ENCODE measurements at places on chromosomes 7 and 10. TPM values are rescaled to one million over a fixed set of nuclear protein-coding genes. Genes with fewer than 3 reads are reported as not detected.
A peak's percentile ranks its signal among the peaks of the same experiment; 100 is the strongest.

DNA sequence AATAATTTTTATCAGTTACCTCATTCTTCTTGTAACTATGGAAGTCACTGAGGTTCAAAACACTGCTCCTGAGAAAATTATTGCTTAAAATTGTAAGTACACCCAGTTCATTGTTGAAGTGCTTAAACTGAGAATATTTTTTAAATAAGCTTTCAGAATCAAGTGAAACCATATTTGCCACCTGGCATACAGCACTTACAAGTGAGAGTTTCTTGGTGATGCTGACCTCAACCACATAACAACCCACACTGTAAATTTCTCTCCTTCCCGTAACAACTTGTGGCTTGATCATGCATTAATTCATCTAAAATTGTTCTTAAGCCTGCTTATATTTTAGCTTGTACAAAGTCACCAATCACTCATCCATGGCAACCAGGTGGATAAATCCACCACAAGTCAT, 34.0 kb downstream of the IMMP2L start:
- no peak for DNase-seq

DNA sequence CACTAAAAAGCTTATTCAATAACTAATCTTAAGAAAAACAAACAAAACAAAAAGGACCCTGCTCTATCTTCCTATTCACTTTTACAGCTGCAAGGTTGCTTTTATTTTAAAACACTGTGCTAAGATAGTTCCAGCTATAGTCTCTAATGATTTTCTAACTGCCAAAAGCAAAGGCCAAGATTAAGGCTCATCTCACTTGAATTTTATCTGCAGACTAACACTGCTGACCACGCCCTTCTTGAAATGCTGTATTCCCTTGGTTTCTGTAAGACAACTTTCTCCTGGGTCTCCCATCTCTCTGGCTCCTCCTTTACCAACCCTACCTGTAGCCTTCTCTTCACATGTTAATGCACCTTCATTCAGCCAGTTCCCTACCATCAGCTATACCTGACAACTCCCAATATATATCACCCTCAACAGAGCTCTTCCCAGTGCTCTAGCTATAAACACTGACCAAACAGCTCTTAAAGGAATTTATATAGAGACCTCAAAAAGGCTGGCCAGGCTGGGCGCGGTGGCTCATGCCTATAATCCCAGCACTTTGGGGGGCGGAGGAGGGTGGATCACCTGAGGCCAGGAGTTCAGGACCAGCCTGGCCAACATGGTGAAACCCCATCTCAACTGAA, 11.7 kb downstream of the SRPK2 start:
- DNase-seq = no peak

GRCh38 chr7:81161451-81162075, 242.7 kb upstream of the SEMA3C start:
- DNase-seq = peak; percentile 87

GRCh38 chr10:72802763-72803505, 90.6 kb upstream of the OIT3 start:
- no peak for DNase-seq

DNA sequence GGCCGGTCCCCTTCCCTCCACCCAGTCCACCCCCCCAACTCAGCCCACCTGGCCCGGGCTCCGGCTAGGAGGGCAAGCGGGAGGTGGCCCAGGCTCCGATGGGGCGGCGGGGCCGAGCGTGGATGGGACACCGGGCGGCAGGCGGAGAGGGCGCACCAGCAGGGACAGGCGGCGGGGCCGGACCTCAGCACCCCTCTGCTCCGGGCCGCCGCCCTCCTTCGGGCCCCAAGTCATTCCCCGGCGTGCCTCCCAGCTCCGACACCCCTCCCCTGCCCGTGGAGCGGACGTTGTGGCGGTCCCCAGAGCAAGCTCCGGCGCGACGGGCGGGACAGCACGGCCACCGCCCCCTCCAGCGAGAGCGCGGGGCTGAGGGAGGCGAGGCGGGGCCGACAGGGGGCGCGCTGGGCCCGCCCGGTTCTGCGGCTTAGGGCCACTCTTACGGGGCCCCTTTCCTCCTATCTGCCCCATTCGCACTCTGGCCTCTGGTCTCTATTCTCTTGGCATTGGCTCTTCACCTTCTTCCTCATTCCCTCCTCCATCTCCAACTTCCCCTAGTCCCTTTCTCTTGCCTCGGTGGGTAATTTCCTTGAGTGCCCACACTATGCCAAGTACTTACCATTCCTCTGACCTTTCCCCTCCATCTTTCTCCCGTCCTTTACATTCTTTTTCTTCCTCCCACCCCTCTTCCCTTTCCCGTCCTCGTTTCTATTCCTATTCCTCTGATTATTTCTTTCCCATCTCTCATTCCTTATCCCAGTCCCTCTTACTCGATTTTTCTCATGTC, 701 bp upstream of the GBX1 start:
- DNase-seq = peak; percentile 51

- DNase-seq = peak; percentile 100
These were observed 716.5 kb downstream of the INHBA start for GRCh38 chr7:40986351-40986873.

The TMEM225B gene
- not detected for total RNA-seq

Measured in Caki2 (cell line).